ENCODE measurements at places on chromosomes 16 and 17.

GRCh38 chr17:61294777-61295176 is 104.9 kb upstream of the TBX2 start:
- no peak for DNase-seq

DNA sequence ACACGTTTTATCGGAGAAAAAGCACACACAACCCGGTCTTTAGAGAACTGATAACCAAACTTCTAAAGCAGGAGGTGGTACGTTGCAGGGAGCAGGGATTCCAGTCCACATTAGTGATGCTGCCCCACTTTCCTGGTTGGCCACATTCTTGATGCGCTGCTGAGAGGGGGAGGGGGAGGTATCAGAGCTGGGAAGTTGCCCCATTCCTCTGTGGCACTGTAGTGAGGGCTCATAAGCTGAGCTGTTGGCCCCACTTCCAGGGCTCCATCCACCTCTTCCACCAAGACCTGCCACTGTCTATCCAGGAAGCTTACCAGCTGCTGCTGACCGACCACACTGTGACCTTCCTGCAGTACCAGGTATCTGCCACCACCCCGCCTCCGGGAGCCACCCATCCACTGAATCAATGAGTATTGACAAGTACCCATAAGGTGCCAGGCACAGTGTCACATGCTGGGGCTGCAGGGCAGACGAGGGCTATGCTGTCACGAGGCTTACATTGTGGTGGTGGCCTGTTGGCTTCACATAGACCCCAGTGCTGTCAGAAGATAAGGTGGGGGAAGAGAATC is 1.1 kb downstream of the TSEN54 start:
- DNase-seq = peak; percentile 29

DNA sequence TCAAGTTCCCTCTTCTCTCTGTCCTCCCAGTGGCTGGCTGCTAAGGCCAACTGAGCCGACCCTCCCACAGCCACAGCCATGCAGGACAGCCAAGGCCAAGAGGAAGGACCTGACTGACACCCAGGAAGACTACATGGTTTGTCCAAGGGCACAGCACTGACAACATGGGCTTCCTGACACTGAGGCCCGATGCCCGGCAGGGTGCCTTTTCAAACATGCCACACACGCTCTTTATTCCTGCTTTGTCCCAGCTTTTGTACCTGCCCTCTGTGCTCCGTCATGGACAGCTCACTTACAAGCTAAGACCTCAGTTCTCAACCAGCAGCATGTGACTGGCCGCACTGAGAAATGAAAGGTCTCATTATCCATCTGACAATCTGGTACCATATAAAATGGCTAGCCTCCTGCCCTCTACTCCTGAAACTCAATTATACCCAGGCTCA is 45.8 kb downstream of the TEX2 start:
- DNase-seq = no peak

- DNase-seq = no peak
Measured at GRCh38 chr16:2813771-2814221, 3.2 kb upstream of the PRSS21 start.

GRCh38 chr17:33082529-33083173 is 91.0 kb downstream of the SPACA3 start:
- no peak for DNase-seq

GRCh38 chr17:61362396-61362795 is 37.2 kb upstream of the TBX2 start:
- DNase-seq = no peak

GRCh38 chr17:68576137-68576536 is 25.0 kb downstream of the FAM20A start:
- DNase-seq = no peak

DNA sequence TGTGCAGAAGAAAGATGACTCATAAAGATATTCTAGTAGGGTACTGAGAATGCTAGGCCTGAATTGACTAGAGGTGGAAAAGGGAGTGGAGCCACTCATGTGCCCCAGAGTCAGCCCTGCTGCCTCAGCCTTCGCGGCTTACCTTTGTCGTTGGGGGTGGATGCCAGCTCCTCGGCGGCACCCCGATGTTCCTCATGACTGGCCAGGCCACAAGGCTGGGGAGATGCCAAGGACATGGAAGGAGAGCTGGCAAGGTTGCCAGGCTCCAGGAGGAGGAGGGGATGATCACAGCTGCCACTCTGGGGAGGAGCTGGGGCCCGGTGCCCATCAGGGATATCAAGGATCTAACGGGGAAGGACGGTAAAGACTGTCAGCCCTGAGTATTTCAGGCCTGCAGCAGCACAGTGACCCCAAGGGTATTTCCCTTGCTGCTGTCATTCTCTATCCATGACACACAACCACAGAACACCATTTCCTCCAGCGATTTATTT is 9.7 kb upstream of the SLC35B1 start:
- DNase-seq = peak; percentile 65

DNA sequence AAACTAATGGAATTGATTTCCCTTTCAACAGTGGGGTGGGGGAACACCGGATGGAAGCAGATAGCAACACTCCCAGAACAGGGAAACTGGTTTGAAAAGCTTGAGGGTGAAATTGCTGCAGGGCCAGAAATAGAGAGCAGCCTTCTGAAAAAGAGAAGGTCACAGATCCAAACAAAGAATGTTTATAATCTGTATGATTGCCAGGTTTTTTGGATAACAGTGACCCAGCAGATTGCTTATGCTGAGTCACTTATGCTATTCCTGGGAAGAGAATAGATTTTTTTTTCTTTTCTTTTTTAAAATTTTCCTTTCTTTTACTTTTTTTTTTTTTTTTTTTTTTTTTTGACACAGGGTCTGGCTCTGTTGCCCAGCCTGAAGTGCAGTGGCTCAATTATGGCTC is 641.3 kb downstream of the KCNJ2 start:
- DNase-seq = no peak

DNA sequence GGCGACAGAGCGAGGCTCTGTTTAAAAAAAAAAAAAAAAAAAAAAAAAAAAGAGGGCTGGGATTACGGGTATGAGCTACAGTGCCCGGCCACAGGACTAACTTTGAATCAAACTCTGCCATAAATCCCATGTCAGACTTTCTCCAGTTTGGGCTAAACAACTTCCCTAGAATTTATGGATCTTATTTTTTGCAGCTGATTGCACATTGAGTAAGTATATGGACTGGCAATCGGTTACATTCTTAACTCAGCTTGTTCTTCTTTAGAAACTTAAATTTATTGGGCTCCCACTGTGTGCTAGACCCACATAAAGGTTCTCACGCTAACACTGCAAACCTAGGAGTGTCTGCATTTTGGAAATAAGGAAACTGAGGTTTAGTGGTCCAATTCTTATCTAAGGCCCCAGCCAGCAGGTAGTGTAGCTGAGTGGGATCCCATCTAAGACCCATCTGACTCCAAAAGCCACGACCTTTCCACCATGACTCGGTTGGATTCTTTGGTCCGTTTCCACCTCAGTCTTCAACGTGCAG is 718 bp upstream of the CBFB start:
- no peak for DNase-seq

GRCh38 chr17:17445925-17446665 is 30.7 kb upstream of the MED9 start:
- DNase-seq = no peak

- DNase-seq = no peak
Measured at GRCh38 chr17:11668618-11669017, 70.3 kb downstream of the DNAH9 start.

GRCh38 chr16:6499413-6499812 is 833.2 kb upstream of the RBFOX1 start:
- DNase-seq = no peak

DNA sequence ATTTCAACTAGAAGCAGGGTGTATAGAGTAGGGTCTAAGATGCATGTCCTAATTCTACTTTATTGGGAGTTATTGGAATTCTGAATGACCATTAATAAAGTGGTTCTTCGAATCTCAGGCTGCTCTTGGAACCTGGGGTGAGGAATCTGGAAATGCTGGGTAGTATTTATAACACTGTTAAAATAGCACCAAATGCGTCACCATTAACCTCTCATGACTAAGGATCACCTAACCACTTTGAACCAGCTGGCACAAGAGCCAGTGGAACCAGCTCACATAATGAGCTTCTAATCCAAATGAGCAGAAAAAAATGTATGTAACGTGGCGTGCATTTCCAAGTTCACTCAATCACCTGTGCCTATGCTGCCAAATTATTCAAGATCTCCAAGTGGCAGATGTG is 281.7 kb downstream of the GRIN2A start:
- no peak for DNase-seq

DNA sequence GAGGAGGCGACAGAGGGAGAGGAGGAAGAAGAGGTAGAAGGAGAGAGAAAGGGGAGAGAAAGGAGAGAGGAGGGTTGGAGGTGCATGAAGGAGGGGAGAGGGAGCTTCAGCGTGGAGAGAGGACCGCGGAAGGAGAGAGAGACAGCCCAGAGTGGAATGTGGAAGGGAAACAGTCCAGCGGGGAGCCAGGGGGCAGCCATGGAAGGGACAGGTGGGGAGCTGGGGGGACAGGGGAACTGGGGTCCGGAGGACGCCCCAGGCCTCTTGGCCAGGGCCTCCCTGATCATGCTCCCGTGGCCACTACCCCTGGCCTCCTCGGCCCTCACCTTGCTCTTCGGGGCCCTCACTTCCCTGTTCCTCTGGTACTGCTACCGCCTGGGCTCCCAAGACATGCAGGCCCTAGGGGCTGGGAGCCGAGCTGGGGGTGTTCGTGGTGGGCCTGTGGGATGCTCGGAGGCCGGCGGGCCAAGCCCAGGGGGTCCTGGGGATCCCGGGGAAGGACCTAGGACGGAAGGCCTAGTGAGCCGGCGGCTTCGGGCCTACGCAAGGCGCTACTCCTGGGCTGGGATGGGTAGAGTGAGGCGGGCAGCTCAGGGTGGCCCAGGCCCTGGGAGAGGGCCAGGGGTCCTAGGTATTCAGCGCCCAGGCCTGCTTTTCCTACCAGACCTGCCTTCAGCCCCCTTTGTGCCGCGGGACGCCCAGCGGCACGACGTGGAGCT is 759 bp downstream of the ASPHD1 start:
- DNase-seq = no peak

DNA sequence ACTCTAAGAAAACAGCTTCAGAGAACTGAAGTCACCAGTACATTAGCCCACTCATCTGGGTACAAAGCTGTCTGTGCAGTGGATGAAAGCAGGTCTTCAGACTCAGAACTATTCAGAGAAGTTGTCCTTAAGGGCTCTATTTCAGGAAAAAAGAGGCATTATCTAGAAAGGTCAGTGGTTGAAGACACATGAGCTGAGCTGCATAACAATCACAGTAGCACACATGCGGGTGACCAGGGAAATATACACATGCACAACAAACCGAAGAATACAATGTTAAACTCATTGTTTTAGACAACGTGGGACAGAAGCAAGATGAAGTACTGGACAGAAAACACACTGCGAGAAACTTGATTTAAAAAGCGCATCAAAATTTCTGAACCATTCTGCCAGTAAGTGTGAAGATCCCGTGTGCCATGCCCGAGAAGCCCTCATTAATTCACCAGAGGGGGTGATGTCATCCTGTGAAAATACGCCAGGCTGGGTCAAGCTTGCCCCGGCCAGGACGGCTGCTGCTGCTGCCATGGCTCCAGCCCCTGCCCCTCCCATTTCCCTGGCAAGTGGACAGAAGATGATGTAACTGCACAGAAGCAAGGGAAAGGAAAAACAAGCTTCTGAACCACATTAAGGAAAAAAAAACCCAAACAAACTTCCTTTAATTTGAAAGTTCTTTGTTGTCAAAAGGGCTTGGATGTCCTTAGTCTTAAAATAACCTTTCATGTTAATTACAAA is 10.1 kb downstream of the DYNC1LI2 start:
- no peak for DNase-seq

- no peak for DNase-seq
Measured at GRCh38 chr17:71383091-71383490, 737.7 kb upstream of the SOX9 start.

DNA sequence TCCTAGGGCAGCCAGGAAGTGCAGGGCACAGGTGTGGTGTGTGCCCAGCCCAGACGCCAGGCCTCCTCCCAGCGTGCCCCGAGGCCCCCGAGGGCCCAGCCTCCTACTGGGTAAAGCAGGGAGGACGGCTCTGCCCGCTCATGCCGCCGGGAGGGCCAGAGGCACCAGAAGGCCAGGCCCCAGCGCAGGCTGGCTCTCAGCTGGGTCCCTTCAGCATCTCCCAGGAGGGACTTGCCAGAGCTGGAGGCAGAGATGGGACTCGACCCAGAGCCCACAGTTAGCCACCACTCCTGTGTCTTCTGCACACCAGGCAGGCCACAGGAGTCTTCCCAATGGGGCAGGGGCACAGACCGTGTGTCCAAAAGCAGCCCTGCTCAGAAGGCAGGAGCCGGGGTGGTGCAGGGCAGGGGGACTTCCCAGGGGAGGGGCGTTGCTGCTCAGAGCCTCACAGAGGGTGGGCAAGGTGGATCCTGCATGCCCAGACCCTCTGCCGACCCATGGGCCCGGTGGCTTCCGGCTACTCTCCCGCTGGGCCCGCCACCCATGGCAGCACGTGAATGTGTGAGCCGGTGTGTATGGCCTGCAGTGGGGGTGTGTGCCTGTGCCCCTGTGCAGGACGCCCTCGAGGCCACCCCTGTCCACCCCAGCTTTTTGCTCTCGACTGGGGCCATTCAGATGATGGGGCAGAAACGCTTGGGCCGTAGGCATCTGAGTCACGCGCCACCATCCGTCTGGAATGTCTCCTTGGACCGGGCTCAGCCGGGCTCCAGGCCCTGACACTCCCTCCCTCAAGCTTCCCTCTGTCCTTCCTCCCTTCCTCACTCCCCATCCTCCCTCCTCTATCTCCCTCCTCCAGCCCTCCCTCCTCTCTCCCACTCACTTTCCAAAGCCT is 5.7 kb upstream of the ZNF469 start:
- no peak for DNase-seq

GRCh38 chr16:78274771-78275170 is 175.3 kb downstream of the WWOX start:
- DNase-seq = no peak

DNA sequence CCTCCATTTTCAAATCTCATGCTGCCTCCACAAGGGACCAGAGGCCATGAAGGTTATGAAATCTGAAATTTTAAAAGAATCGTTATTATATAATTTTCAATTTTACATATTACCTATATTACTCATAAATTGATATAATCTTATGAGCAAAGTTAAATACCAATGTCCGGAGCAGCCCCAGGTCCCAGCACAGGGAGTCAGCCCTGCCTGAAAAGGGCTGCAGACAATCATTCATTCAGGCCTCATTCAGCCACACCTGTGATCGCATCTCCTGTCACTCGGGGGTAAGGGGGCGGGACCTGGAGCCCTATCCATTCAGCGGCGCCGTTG is 172.5 kb downstream of the AHSP start:
- no peak for DNase-seq

GRCh38 chr16:27462846-27463682 is 61.1 kb downstream of the IL21R start:
- no peak for DNase-seq

All from activated naive CD8-positive, alpha-beta T cell treated with anti-CD3 and anti-CD28 coated beads for 36 hours (primary cell).